LHCN-M2 (cell line): ENCODE measurements at places on chromosomes 12 and 14.

DNA sequence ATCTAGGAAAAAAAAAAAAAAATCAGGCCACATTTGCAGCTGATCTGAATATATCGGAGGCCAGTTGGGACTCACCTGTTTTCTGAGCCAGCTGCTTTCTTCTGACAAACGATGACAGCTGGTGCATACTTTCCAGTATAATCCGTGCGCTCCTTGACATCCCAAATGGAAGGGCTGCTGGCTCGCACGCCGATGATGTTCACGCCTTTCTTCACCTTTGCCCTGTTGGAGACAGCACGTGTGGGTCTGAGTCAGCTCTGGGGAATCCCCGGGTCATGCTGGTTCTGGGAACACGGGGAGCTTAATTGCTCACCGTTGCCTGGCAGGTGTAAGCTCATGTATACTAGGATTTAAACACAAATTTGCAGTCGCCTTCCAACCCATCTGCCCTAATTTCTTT is 372.8 kb downstream of the TMEM132D start:
- DNase-seq = no peak

DNA sequence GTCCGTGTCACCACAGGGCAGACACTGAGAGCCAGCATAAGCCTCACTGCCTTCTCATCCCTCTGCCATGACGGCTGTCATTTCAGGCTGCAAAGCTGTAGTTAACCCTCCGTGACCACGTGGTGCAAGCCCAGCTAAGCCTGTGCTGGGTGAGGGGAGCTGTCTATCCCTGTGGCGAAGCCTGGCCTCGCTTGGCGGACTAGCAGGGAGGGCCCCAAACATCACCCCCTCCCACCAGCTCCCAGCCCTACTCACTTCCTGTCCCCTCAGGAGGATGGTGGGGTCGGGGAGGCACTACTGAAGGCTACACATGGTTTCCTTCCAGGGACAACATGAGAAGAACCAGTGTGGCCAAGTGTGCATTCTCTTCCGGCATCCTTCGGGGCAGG is 88.2 kb downstream of the CHGA start:
- no peak for DNase-seq

GRCh38 chr12:6281081-6281809 is 29.2 kb upstream of the PLEKHG6 start:
- no peak for DNase-seq

DNA sequence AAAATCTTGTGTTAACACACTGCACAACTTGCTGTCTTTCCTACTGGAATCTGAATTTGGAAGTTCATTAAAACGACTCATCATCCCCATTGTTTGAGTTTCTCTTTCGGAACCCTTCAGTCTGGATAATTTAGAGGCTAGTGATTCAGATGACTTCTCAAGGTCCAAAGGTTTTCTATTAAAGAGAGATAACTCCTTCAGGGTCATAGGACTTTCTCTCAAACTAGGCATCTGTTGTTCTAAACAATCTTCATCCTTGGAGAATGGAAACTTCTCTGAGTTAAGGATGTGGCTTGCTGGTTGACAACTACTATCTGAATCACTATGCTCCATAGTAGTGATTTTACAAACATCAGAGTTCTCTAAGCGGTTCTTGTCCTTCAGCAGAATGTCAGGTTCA is 4.4 kb downstream of the MLH3 start:
- peak; percentile 55 for DNase-seq

GRCh38 chr12:50637870-50638481 is 125.9 kb upstream of the ATF1 start:
- DNase-seq = peak; percentile 52

DNA sequence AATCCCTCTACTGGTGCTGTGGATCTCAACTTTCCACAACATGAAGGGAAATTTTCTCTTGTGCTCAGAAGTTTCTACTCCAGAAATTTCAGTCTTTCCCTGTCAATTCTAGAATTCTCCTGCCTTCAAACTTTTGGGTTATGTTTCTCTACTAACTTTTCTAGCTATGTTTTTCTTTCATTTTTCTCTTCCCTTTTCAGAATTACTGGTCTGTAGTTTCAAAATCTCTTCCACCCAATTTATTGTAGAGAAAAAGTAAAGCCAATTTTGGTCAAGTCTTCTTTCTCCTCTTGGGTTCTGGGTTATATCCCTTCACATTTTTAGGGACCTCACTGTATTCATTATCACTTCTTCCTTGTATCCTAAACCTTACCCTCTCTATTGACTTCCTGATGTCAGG is 18.9 kb downstream of the CNTN1 start:
- no peak for DNase-seq
